ENCODE measurements at places on chromosomes 3 and 15. TPM values are rescaled to one million over a fixed set of nuclear protein-coding genes. Genes with fewer than 3 reads are reported as not detected.

The PLCH1 gene
- total RNA-seq: 8.8 TPM

The GOLGA8T gene
- total RNA-seq: 1.0 TPM

The LTK gene
- total RNA-seq: 0.27 TPM

The ISL2 gene
- 0.37 TPM for total RNA-seq

The ATP2B2 gene
- total RNA-seq: 0.62 TPM

The ANKUB1 gene
- total RNA-seq: not detected

The SCN11A gene
- total RNA-seq: 0.27 TPM

The HHLA2 gene
- 0.07 TPM for total RNA-seq

The PTH1R gene
- total RNA-seq: 5.6 TPM

The BFSP2 gene
- total RNA-seq: not detected

The ZNF660 gene
- total RNA-seq: 7.8 TPM

The GASK1A gene
- total RNA-seq: 7.7 TPM

The GMNC gene
- 0.25 TPM for total RNA-seq

The FMN1 gene
- total RNA-seq: 3.6 TPM

The IL16 gene
- total RNA-seq: 0.46 TPM

The SAMMSON gene
- 0.13 TPM for total RNA-seq

The STRIT1 gene
- total RNA-seq: 0.33 TPM

The FBXL2 gene
- 2.9 TPM for total RNA-seq

The SCAMP5 gene
- total RNA-seq: 70.1 TPM
